ENCODE measurements at places on chromosomes 11 and 22.

DNA sequence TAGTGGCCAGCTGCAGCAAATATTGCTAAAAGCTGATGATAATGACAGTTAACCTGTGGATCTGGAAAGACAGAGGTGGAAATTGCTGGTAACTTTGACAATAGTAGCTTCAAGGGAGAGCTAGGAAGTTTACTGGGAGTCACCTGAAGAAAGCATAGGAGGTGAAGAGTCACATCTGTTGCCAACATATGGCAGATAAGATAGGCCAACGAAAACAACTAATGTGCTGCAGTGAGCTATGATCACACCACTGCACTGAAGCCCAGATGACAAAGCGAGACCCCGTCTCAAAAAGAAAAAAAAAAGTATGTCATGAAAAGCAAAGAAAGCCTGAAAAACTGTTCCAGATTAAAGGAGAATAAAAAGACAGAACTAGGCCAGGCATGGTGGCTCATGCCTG is 4.3 kb upstream of the PRDM10 start:
- DNase-seq = no peak

DNA sequence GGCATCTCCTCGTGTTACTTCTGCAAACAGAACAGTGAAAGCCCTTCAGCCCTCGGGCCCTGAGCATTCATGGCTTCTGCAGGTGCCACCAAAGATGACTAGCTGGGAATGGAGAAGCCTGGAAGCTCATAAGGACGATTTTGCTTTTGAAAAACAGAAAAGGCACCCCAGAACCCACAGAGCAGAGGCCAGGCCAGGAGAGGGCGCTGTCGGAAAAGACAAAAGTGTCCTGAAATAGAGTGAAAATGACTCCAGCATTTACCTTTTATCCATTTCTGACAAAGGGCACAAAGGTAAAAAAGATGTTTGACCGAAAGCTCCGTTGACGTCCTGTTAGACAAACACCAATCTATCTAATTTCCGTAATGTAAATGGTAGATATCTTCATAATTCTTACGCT is 37.6 kb downstream of the ZNF195 start:
- DNase-seq = no peak

GRCh38 chr11:131978351-131978750 is 607.9 kb downstream of the NTM start:
- DNase-seq = no peak

DNA sequence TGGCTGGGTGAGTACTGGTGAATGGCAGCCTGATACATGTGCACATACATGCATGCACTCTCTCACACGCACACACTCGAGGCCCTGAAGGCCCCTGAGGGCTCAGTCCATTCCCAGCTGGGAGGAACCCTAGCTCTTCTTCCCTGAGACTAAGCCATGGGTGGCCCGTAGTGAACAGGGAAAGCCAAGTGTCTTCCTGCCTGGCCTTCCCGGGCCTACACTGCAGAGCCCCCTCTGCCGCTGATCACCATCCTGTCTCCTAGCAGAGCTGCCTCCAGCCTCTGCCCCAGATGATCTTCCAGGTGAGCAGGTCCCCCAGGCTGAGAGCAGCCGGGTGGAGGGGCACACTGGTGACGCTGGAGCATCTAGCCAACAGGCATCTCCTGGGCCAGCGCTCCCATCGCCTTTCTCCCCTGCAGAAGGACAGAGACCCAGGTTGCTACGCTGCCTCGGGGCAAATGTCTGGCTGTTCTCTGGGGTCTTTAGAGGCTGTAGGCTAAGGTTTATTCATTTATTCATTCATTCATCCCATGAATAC is 57.3 kb downstream of the CD82 start:
- DNase-seq = no peak

GRCh38 chr11:69770540-69770939 is 4.6 kb downstream of the FGF4 start:
- DNase-seq = no peak

DNA sequence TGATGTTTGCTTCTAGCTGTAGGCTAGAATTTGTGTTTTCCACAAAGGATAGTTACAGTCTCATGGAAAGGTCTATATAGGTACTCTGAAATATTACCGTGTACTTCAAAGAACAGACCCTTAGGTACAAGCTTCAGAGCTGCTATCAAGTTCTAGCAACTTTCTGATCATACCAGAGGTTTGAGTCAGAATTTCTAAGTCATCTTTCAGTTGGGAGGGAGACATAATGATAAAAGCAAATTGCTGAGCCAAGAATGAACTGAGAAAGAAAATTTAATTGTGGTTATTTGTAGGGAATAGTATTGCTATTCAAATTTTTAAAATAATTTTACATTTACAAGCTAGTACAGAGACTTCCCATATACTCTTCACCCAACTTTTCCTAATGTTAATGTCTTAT is 19.9 kb upstream of the ME3 start:
- DNase-seq = no peak

GRCh38 chr22:38766076-38766777 is 10.4 kb upstream of the SUN2 start:
- DNase-seq = no peak

- no peak for DNase-seq
Measured at GRCh38 chr22:22396741-22397291, 111.7 kb downstream of the ZNF280B start.

DNA sequence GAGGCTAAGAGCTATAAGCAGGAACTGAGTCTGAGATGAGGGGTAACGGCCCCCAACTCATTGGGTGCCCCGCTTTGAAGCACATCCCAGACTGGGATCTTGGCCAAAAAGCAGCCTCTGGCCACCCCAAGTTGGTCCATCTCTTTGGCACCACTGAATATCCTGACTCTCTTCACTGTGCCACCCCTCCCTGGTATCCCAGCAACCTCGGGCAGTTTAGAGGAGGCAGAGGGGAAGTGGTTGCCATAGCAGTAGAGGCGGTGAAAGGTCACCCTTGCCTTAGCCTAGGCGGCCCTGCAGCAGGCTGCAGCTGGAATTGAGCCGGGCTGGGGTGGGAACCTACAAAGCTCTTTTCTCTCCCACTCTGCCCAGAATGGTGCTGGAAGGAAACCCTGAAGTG is 1.1 kb downstream of the PELI3 start:
- no peak for DNase-seq

GRCh38 chr11:121367001-121367843 is 74.7 kb downstream of the SC5D start:
- DNase-seq = no peak

- DNase-seq = peak; percentile 36
Measured at GRCh38 chr11:86218125-86219084, 26.1 kb upstream of the EED start.

DNA sequence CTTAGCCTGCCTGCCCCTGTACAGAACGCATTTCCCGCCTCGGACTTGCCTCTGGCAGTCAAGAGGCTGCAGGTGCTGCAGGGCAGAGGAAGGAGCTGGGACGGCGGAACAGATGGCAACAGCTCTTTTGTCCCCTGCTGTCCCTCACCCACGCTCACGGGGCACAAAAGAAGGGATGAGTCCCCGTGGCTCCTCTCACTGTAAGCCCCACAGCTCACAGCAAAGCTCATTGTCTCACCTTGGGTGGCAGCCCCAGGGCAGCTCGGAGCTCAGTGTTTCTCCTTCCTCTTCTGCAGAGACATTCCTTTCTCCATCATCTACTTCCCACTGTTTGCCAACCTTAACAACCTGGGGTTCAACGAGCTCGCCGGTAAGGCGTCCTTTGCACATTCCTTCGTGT is 24.3 kb downstream of the SLC25A18 start:
- no peak for DNase-seq

All from epithelial cell of proximal tubule (primary cell).